ENCODE measurements at places on chromosomes 2 and 18.
A peak's percentile ranks its signal among the peaks of the same experiment; 100 is the strongest.

DNA sequence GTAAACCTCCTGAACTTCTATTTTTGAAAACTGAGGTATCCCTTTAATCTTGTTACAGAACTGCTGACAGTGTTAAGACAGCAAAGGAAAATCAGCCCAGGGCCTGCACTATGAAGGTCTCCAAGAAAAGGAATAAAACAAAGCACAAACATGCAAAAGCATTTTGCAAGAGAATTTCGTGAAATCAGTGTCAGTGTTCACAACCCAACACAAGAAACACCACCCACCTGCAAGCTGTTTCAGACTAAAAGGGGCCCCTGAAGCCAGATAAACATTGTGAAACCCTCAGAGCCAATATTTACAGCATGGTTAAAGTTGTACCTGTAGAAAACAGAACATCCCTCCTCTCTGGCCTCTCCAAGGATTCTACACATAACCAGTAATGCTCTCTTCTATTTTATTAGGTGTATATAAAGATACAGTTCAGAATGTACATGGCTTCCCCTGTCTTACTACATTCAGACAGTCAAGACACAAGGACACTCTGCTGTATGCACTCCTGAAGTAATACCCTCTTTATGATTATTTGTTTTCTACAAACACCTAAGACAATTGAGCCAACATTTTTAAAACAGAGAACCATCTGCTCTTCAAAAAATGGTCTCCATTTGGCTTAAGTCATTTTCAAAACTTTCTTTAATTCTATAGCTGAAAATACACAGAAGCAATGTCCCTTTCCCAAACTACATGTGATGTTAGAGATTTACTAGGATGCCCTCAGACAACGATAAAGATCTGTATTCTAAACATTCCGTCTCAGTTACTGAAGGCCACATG lies 149.5 kb upstream of the ZFP36L2 start:
- no peak for DNase-seq

DNA sequence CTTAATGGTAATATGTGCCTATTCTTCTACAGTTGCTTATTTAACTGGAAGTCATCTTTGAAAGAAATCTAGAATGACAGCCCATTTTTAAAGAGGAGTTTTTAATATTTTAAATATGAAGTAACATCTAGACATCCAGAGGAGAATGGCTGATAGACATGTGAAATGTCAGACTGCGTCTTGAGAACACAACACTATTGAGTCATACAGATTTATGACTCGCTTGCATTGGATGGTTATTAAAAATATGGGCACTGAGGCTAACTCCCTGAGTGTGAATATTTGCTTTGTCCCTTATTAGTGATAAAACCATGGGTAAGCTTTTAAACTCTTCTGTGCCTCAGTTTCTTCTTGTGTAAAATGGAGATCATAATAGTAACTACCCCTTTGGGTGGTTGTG lies 22.9 kb downstream of the TDRD15 start:
- no peak for DNase-seq

DNA sequence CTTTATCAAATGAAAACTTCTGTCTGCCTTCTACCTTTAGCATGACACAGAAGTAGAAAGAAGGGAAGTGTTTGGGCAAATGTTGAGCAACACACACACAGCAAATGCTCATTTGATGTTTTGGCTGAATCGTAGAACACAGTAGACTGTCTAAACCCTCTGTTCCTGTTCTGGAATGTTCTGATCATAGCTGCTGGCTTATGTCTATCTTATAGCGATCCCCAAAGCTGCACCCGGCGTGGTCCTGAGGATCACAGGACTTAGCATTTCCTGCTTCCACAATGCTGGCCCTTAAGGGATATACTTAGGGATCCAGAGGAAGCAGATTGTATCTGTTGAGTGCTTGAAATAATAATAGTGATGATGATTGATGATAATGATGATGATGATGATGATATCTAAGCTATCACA lies 15.2 kb downstream of the GNLY start:
- no peak for DNase-seq

GRCh38 chr2:230135130-230135525 lies 66.4 kb upstream of the SLC16A14 start:
- no peak for DNase-seq

DNA sequence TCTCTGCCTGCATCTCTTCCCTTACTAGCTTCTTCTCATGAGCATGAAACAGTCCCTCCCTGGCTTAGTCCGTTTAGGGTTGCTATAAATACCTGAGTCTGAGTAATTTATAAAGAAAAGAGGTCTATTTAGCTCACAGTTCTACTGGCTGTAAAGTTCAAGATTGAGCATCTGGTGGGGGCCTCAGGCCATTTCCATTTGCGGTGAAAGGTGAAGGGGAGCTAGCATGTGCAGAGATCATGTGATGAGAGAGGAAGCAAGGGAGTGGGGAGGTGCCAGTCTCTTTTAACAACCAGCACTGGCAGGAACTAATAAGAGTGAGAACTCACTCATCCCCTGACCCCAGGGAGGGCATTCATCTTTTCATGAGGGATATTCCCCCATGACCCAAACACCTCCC lies 26.8 kb downstream of the RHBDD1 start:
- no peak for DNase-seq

DNA sequence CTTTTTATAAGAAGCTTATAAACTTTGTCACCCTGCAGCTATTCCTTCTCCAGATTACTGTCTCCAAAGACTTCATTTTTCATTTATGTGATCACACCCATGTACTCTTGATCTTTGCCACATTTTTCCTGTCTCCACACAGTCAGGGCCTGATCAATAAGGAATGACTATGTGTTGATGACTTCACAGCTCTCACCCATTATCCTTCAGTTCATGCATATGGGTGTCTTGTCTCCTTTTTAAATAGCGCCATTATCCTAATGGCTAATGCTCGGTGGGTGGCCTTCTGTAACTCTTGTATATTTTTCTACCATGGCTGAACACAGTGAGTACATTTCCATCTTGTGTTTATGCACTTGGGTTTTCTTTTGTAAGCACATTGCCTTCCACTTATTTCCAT lies 335.7 kb upstream of the NRP2 start:
- no peak for DNase-seq

GRCh38 chr2:40820319-40820718 lies 368.4 kb upstream of the SLC8A1 start:
- no peak for DNase-seq

GRCh38 chr18:64710105-64710861 lies 561.4 kb upstream of the LINC00305 start:
- DNase-seq: no peak

GRCh38 chr2:198591586-198591985 lies 787.2 kb downstream of the PLCL1 start:
- no peak for DNase-seq

DNA sequence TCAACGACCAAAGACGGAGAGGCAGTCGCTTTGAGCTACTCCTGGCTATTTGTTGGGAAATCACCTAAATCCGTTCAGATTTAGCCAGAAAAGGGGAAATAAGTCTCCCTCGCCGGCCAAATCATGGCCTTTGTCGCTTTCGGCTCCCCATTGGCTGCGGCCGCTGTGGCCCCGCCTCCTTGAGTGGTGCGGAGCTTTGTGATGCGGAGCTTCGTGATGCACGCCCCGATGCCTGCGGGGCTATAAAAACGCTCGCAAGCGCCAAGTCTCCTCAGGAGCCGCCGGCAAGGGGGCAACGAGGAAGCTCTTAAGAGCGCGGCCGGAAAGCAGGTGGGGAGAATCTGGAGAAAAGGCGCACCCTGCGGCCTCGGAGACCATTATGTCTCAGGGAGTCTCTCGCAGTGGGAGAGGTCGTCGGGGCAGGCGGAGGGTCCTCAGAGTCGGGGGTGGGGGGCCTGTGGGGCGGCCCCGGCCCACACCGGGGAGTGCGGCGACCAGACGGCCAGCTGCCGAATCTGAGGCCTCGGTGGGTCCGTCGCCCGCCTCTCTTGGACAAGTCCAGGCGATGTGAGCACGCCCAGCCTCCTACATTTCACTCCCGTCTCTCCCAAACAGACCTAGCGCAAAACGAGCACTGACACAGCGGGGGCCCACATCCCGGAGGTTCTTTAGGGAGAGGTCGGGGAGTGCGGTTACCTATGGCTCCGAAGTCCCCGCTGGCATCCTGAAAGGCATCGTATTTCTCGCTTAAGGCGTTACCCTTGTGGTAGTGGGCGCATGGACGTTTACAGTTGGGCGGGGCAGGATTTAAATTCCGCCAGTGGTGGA lies at the start of gene CABYR:
TSS of gene CABYR (plus strand) at position 274 of the 828 bp plus-strand sequence. CDS start 4,053 bp downstream, outside the sequence.
- peak; percentile 68 for DNase-seq
